ENCODE measurements at places on chromosomes 1 and 21. TPM values are rescaled to one million over a fixed set of nuclear protein-coding genes. Genes with fewer than 3 reads are reported as not detected.

Gene PRELP
- 0.09 TPM for total RNA-seq

Gene FMO5
- total RNA-seq, result 0.76 TPM

Gene ATAD3A
- total RNA-seq, result 20.2 TPM

Gene FBXO2
- 9.0 TPM for total RNA-seq

Gene CLDN17
- 0.09 TPM for total RNA-seq

Measured in thymus (tissue), 14 donors.